ENCODE measurements at places on chromosomes 3 and 15.

DNA sequence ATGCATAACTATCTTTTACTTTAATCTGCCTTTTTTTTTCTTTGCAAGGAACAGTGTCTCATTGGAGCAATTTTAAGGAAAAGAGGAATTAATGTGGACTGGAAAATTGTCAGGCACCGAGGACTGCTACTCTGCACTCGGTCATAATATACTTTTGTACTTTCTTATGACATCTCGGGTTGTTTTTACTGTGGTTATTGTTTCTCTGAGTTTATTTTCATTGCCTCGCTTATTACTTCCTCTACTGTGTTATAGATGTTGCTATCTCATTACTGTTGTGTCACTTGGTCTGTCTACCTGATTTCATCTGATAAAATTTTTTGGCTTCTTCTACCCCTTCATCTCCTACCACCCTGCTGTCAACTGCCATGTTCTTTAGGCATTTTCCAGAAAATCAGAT, 213.5 kb upstream of the POU1F1 start:
- DNase-seq, result no peak

DNA sequence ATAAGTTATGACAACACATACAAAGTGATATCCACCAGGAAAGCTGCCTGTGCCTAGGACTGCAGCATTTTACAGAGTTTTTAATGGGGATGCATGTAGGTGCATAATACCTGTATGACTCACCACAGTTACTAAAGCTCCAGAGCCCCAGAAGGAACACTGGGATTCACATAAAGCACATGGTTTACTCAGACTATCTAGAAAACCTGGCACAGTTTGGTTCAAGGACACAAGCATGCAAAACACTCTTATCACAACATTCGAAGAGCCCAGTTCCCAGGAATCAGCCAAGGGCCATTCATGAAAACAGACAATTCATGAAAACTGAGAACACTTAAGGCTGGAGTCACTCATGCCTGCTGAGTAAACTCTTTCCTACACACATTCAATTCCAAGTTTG, 261.0 kb downstream of the PYDC2 start:
- DNase-seq, result no peak

DNA sequence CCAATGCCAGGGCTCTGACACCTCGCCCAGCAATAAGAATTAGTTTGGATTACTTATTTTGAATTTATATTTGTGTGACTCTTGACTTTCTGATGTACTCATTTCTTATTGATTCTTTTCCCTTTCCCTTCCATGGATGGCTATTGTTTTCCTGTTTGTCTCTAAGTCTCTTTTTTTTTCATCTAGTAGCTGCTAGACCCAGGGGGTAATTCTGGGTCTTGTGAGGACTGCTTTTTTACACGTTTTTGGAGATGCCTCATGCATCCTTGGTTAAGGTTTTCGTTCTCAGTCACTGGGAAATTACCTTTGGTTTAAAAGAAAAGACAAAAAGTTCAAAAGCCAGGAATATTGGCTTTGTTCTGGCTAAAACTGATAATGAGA, 70.2 kb upstream of the STRIT1 start:
- no peak for DNase-seq

- DNase-seq, result no peak
These were observed 1012.7 kb upstream of the CADM2 start for GRCh38 chr3:83946049-83946448.

DNA sequence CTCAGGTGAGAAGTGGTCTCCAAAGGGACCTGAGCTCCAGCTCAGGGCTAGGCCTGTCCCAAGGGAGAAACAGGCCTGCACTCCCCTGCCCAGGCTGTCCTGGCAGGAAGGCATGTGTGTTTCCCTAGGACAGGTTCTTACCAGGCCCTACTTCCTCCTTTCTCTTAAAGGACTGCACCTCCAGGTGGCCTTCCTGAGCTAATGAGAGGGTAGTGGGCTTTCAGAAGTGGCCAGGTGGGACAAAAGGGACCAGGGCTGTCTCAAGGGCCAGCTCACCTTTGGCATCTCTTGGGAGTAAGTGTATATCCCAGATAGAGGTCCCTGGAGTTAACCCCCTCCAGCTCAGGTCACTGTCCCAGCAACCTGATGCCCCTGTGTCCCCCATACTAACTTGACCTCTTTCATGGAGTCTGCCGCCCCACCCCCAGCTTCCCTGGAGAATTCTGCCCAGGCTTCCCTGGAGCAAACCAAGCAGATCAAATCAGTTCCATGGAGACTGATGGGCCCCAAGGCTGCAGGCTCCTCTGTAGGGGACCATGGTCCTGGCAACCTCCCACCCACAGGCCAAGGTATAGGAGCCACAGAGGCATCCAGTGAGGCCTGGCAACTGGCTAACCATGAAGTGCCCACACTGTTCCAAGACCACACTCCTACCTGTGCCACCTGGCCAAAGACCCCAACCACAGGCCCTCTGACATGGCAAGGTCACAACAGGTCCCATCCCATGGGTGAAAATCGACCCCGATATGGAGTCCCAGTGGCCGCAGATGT, 67.6 kb downstream of the ZNF445 start:
- DNase-seq, result no peak

DNA sequence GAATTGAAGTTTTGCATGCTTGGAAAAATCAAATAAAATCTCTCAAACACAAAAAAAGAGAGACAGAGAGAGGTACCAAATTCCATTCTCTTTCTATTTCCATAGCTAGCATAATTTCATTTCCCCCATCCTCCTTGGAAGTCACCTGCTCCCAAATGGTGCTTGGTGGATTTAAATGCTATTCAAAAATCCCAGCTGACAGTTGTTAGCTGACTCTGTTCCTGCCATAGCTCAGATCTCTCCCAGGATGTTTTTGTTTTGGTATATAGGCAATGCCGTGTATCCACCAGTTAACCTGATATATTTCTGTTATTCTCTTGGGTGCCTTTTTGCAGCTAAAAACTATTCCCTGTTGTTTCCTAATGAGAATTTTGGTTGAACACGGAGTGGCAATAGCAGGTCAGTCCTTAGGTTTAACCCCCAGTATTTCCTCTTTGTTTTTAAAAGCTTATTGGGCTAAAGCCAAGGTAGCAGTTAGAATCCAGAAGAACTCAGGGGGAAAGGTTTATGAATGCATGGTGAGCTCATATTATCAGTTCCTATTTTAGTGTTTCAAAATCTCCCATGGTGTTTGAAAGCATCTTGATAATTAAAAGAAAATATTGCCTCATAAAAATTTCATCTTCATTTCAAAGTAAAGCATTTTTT, 240.0 kb upstream of the GBE1 start:
- DNase-seq, result no peak

- DNase-seq, result no peak
These were observed 419.2 kb downstream of the DIPK2A start for GRCh38 chr3:144390786-144391185.

DNA sequence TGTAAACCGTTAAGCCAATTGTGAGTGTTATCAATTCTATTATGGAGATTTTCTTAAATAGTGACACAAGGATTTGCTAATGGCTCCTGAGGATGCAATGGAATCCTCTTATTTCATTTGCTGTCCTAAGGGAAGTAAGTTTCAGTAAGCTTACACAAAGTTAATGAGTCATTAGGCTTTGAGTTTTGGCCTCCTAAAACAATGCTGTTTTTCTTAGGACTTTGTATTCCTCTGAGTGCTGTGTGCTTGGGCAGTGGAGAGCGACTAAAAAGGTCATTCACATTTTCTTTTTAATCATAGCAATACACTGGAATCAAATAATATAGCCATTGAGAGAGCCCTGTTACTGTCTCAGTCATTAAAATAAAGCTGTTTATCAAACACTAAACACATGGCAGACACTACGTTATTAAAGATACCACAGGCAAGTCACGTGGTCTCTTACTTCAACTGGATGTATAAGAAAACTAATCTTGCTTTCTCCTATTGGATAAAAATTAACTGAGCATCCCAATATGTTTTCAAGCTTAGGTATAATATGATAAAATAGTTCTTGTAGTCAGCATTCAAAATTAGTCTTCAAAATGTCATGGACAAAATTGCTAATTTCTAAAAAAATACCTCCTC, 290.8 kb downstream of the NLGN1 start:
- DNase-seq, result no peak

DNA sequence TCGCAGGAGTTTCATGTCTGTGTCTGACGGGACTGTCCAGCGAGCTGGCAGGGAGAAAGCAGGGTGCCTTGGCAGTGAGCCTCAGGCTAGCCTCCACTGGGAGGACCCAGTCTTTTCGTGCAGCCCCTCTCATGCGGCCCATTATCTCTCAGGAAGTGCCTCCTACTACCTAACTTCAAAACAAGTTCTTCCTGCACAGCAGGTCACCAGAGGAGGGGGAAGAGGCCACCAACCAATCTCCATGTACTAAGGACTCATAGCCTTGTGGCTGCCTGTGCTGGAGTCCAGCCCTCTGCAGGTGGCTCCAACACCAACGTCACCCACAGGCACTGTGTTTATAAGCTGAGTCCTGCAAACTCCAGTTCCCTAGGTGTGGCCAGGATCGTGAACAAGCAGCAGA, 4.8 kb downstream of the VIPR1 start:
- DNase-seq, result no peak

GRCh38 chr15:79092382-79092781, 1.8 kb upstream of the RASGRF1 start:
- DNase-seq, result no peak

DNA sequence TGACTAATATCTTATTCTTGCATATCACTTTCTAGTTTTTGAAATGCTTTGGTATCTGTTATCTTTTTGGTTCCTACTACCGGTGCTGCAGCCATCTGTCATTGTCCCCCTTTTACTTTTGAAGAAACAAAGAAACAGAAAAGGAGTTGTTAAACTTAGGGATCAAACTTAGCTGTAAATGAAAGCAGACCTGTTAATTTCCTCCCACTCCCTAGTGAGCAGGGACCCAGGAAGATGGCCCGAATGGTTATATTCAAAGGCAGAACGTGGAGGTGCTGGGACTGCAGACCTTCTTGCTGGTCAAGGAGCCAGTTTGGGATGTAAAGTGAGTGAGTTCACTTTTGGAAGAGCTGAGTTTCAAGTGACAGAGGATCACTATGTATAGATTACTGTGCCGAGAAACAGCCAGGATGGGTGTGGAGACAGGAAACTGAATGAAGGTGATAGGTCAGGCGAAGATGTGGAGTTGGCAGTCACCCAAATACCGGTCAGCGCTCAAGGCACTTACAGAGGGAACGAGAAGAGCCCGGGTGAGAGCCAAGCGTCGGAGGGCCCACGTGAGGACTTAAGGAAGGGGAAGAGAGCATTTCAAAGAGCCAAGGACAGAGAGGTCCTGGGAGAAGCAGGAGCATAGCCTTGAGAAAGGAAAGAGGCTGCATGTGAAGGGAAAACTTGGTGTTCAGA, 20.1 kb downstream of the KBTBD8 start:
- DNase-seq, result no peak

- DNase-seq, result no peak
These were observed 46.9 kb upstream of the SLC7A14 start for GRCh38 chr3:170632780-170633179.

- DNase-seq, result no peak
These were observed 40.5 kb upstream of the GYG1 start for GRCh38 chr3:148950806-148951205.

DNA sequence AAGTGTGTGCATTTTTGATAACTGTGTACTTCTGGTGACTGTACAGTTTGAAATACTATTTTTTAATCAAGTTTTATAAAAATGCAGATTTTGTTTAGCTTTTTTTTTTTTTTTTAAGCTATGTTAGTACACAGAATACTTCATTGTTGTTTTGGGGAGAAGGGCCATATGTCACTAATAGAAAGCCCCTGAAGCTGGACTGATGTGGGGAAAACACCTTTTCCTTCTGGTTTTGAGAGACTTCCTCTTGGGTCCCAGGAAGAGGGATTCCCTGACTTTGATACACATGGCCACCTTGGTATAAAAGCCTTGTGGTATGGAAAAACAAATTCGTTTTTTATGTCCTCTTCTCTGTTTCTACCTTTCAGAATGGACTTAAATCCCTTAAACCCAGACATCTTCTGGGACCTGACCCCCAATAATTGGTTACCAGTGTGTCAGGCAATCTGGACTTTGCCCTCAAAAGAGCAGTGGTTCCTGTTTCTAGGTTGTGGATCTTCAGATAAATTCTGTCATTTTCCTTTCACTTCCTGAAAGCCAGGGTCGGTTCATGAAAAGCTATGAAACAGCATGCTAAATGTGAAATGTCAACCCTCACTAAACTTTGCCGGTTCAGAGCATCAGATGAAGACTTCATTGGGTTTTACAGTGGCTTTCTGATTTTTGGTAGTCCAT, 31.1 kb upstream of the BLOC1S6 start:
- DNase-seq, result no peak

GRCh38 chr3:189659571-189659970, 28.4 kb downstream of the TP63 start:
- DNase-seq, result no peak

DNA sequence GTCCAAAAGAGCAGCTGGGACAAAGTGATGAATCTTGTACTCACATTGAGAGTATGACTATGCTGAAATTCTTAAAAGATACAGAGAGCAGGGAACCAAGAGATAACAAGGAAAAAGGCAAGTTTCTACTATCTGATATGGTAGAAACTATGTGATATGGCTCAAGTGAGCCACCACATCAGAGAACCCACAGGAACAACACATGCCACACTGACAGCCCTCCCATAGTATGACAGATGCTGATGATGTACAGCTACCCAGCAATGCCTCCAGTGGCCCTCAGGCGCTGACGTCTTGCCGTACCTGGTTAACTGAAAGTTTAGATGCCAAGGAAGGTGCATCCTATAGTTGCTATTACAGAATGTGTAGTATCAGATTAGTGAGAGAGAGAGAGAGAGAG, 42.4 kb downstream of the CHAC1 start:
- no peak for DNase-seq

DNA sequence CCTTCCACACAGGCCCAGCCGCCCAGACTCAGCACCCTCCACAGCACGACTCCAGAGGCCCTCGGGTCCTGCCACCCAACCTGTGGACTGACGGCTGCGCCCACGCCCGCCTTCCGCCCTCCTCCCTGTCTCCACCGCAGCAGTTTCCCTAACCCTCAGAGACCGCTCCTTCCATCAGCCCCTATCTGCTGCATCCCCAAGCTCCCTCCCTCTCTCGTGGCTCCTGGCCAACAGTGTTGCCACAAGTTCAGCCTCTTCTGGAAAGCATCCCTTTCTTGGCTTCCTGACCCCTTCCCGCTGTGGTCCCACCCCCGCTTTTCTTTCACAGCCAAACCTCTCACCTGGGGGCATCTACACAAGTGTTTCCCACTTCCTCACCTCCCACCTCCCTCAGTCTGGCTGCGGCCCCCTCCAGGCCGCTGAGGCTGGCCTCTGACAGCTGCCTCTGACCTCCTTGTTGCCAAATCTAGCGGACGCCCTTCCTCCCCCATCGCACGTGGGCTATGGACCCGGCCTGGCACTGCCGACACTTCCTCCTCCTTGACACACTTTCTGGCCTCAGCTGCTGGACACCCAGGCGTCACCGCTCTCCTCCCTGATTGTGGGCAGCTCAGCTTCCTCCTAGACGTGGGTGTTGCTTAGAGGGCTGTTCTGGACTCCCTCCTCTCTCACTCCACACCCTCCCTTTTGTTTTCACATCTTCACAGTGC, 168.8 kb upstream of the TLE3 start:
- DNase-seq, result peak; percentile 66

- DNase-seq, result no peak
These were observed 204.7 kb downstream of the EPHA3 start for GRCh38 chr3:89312141-89312540.
